ENCODE measurements at places on chromosomes 16 and 17. TPM values are rescaled to one million over a fixed set of nuclear protein-coding genes. Genes with fewer than 3 reads are reported as not detected.

Gene CBX8
- total RNA-seq = 0.49 TPM

Gene KLHDC4
- 12.4 TPM for total RNA-seq

Gene CIBAR2
- not detected for total RNA-seq

Gene MEIOC
- not detected for total RNA-seq

Gene CES3
- total RNA-seq = 10.3 TPM

Gene NT5C3B
- 13.8 TPM for total RNA-seq

Gene PYDC1
- total RNA-seq = not detected

Gene SLC16A13
- 0.49 TPM for total RNA-seq

Gene TBC1D3D
- total RNA-seq = not detected

Gene GPR179
- 0.07 TPM for total RNA-seq

Gene TSNAXIP1
- 11.0 TPM for total RNA-seq

Gene PGP
- total RNA-seq = 30.0 TPM

Gene KRTAP4-3
- total RNA-seq = not detected

Gene SCNN1B
- 2.3 TPM for total RNA-seq

Gene TGFB1I1
- 6.4 TPM for total RNA-seq

Gene TEPSIN
- 19.5 TPM for total RNA-seq

Gene GSG1L
- not detected for total RNA-seq

Gene TBKBP1
- total RNA-seq = 20.4 TPM

Gene TRPV3
- 1.3 TPM for total RNA-seq

Gene ABCA8
- total RNA-seq = 8.4 TPM

Gene PPP1R27
- total RNA-seq = 502 TPM

Gene SLC6A2
- total RNA-seq = not detected

Gene ITGA2B
- not detected for total RNA-seq

Gene CCDC200
- total RNA-seq = not detected

Gene C17orf78
- not detected for total RNA-seq

Gene DNAH9
- total RNA-seq = not detected

Gene OR4D1
- not detected for total RNA-seq

Measured in gastrocnemius medialis (tissue), 4 donors.